CD8-positive, alpha-beta T cell (primary cell): ENCODE measurements at places on chromosomes 6 and 20.

DNA sequence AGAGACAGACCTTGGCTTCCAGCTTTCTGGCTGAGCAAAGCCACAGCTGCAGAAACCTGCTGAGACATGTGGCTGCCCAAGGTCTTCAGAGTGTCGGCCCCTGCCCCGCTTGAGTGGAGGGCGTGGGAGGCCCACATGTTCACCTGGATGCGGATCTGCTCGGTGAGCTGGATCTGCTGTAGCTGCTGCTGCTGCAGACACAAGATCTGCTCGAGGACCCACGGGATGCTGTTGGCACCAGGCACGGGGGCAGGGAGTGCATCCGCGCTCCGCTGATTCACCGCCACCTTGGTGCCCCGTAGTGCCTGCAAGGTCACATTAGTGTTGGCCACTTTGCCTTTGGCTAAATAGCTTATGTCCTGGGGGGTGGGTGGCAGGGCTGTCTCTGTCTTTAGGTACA is 10.7 kb downstream of the SALL4 start:
- no peak for DNase-seq

- DNase-seq = no peak
Measured at GRCh38 chr6:34390531-34391472, 1.7 kb downstream of the NUDT3 start.

- no peak for DNase-seq
Measured at GRCh38 chr6:46215777-46216176, 45.0 kb upstream of the ENPP5 start.

- no peak for DNase-seq
Measured at GRCh38 chr6:132830334-132830751, 16.0 kb downstream of the RPS12 start.

DNA sequence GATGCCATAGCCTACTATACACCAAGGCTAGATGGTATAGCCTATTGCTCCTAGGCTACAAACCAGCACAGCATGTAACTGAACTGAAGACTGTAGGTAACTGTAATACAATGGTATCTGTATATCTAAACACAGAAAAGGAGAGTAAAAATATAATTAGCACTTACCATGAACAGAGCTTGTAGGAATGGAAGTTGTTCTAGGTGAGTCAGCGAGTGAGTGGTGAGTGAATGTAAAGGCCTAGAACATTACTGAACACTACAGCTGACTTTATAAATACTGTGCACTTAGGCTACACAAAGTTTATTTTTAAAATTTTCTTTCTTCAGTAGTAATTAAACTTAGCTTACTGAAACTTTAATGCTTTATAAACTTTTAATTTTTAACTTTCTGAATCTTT is 129.5 kb downstream of the BTBD9 start:
- no peak for DNase-seq

DNA sequence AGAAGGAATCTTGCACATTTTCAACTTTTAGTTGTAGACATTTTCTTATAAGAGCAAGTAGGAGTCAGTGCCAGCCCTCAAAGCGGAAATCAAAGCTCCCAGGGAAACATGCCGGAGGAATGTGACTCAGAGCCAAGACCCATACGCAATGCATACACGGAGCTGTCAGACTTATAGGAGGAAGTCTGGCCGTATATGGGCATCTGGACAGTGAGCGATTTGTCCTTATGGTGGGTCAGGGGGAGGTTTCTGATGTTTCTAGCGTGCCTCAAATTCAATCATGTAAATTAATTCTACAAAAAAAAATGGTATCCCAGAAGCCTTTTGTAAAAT is 3.6 kb upstream of the CCN2 start:
- DNase-seq = no peak

- no peak for DNase-seq
Measured at GRCh38 chr6:141783585-141783984, 349.1 kb upstream of the GJE1 start.

- no peak for DNase-seq
Measured at GRCh38 chr6:109759098-109759955, 68.2 kb downstream of the FIG4 start.

DNA sequence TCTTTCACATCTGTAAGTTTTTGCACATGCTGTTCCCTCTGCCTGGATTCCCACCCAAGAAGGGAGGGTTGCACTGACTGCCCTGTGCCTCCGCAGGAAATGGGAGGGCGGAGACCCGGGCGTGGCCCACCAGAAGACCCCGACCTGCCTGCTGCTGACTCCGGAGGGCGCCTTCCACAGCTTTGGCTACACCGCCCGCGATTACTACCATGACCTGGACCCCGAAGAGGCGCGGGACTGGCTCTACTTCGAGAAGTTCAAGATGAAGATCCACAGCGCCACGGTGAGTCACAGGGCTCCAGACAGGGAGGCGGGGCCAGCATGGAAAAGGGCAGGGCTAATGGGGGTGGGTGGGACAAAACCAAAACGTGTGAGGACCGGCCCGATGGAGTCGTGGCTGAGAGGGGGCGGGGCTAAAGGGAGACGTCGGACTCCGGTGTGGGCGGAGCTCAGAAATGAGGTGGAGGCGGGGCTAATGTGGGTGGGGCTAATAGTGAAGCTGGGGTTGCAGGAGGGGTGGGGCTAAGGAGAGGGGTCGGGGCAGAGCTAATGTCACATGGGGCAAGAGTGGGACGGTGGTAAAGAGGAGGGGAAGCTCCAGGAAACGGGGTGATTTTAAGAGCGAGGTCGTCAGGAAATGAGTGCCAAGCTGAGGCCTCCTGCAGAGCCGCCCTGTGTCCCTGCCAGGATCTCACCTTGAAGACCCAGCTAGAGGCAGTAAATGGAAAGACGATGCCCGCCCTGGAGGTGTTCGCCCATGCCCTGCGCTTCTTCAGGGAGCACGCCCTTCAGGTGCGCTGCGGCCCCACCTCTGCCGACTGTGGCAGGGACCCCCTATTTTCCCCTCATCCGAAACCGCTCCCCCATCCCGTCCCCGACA is 12.6 kb downstream of the HSPA12B start:
- DNase-seq = peak; percentile 81

DNA sequence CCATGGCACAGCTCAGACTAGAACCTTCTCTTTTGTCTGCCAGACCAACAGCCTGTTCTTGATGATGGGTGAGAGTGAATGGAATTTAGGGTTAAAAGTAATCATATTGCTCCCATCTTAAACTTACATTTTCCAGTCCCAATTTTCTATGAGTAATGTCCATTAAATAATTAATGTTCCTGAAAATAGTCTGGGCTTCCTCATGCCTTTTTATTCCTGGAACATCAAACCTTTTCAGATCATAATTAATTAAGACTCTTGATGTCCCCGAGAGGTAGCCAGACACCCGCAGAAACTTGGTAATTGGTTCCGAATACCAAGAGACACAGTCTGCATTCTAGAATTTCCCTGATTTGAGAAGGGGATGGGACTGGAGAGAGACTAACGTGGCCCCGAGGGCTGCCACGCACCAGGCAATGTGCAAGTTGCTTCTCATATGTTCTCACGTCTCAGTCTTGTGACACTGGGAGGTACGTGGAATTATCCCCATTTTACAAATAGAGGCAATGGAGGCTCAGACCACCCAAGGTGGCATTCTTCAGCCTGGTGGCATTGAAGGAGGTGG is 78.6 kb upstream of the TOX2 start:
- DNase-seq = no peak

DNA sequence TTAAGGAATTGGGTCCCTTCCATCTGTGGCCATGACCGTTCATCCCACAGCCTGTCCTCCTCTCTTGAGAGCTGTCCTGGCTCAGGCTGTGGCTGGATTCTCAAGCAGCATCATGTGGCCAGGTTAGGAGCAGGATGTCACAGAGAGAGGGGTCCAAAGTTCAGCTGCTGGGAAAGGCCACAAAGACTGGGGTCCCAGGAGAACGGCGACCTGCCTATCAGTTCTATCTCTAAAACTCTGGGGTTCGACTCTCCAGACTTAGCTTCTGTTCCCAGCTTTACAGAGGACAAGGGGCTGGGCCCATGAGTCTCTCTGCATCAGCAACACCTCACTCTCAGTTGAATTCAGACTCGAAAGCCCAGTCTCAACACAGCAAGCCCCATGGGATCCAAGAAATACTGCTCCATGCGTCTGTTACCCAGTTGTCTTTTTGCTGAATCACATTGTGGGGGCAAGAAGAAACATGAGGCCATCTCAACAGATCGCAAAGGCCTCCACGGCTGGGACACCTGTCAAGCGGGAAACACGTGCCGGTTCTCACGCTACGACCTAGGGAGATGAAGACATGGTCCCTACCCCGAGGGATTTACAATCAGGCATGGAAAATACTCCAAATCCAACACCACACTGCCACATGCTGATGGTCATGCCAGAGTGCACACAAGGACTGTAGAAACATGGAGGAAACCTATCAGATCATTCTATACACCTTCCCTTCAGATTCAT is 95.4 kb downstream of the SLC22A23 start:
- DNase-seq = no peak

GRCh38 chr6:96257751-96258150 is 242.0 kb downstream of the FUT9 start:
- no peak for DNase-seq

DNA sequence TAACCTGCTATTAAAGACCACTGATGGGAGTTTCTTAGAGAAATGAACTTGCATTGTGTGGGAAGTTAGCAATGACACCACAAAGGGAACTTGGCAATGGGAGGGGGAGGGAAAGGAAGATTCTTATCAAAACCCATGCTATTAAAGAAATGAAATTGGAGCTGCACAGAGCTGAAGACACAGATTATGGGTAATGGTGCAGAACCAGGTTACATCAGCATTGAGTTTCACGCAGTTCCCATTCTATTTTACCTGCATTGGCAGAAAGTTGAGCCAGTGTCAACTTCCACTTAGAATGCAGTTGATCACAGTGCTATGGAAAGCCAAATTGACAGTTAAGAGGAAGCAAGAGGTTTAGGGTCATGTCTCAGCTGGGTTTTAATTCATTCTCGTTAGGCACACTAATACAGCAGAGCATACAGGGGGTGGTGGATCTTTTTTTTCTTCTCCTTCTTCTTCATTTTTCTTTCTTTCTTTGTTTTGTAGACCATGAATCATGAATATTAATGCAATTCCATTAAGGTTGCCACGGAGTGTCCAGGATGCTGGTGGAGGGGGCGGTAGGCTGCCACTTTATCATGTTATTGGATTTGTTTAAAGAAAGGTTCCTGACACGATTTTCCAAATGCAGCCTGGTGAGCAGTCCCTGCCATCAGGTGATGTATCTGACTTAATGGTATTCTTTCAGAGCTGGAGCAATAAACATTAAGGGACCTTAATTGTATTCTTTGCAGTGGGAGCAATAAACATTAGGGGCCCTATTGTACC is 1092.0 kb upstream of the MAP3K7 start:
- no peak for DNase-seq

DNA sequence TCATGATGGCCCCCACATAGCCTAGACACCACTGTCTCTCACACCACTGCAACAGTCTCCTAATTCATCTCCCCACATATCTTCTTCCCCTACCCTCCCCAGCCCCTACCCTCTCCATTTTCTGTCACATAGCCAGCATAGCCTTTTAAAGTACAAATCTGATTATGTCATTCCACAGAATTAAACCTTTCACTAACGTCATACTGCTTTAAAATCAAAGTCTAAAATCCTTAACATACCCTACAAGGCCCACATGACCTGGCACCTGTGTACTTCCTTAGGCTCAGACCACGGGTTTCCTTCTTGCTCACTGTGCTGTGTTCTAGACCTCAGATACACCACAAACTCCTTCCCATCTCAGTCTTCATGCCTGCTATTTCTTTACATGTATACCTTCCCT is 5.9 kb downstream of the OSTM1 start:
- no peak for DNase-seq

- no peak for DNase-seq
Measured at GRCh38 chr6:13288969-13289391, 39.4 kb downstream of the TBC1D7 start.

DNA sequence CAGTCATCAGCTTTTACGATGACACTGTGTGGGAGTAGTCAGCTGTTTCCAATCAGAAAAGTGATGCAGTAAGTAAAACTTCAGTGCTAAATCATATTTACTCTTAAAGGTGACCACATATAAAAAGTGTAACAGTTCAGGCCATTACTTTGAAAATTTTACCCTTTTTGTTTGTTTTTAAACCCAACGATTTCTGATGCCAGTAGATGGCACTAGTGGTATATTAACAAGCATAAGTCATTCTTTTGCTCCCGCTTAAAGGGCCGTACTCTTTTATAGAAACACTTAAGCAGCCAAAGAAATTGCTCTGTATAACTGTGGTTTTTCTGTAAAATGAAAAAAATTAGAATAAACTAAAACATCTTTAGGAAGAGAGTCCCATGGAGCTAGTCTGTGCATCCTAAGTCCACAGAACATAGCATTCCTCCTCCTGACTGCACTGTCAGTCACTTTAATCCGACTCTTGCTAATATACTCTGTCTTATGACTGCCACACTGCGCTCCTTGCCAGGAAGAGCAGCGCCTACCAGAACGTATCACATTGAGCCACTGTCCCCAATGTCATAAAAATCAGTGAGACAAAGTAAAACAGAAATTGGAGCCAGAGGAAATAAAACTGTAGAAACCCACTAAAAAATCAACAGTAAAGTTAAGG is 25.0 kb downstream of the HEBP2 start:
- no peak for DNase-seq

- DNase-seq = no peak
Measured at GRCh38 chr6:11775791-11776409, 2.7 kb downstream of the ADTRP start.

- DNase-seq = no peak
Measured at GRCh38 chr6:129494586-129494985, 215.4 kb downstream of the ARHGAP18 start.

DNA sequence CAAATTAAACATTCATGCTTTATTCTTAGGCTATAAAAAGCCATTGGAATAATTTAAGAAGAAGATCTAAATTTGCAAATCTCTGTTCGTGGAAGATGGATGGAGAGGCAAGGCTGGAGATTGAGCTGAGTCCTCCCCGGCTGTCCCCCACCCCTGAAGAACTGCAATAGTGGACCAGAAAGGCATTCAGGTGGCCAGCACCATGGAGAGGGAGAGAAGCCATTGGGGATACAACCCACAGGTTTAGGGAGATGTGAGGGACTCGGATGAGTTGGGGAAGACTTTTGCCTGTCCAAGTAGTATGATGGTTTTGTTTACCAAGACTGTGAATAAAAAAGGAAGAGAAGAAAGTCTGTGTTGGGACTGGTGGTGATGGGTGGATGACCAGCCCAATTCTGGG is 120.8 kb downstream of the F13A1 start:
- DNase-seq = no peak

GRCh38 chr6:22147921-22148776 is 148.7 kb downstream of the PRL start:
- DNase-seq = peak; percentile 26

GRCh38 chr6:76472858-76473257 is 400.4 kb upstream of the IMPG1 start:
- no peak for DNase-seq

DNA sequence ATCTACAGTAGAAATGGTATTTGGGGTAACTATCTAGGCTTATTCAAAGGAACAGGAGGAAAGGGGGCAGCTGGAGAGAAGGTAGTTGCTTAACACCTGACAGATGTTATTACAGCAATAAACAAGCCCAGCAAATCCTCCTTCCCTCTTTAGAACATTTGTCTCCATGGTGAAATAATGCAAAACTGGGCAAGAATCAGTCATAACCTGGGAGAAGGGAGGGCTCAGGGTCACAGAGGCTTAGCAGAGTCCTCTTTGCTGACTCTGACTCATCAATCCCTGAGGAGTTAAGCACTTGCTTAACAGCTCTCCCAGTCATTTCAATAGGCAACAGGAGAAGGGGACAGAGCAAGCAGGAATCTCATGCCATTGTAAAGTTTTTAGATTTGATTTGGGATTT is 230.3 kb downstream of the IBTK start:
- no peak for DNase-seq
